ENCODE measurements at places on chromosomes 3 and 15. TPM values are rescaled to one million over a fixed set of nuclear protein-coding genes. Genes with fewer than 3 reads are reported as not detected.

DNA sequence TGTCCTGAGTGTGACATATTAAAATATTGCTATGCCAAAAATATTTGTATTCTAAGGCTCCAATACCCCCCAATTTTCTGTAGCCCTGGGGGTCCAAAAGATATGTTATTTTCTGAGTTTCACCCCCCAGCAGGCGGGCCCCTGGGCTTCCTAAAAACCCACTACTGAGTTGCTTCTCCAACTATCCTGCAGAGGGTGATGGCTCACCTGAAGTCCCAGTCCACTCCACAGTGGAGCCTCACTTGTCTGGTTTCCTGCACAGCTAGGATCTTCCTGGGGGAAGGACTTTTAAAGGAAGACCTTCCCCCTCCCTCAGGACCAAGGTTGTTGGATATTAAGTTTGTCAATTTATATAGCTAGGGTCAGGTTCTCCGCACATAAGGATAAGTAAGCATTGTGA lies 1181.4 kb downstream of the ROBO2 start:
- H3K4me1 ChIP-seq: no peaks in the 10 kb centered on the region
- H3K4me3 ChIP-seq: no peak overlapping the region
- H3K27me3 ChIP-seq: no peaks in the 10 kb centered on the region

GRCh38 chr3:177314897-177315296 lies 117.6 kb upstream of the TBL1XR1 start:
- DNase-seq: no peak
- H3K36me3 ChIP-seq: peaks cover 9% of the 10 kb centered on the region
- H3K27me3 ChIP-seq: no peaks in the 10 kb centered on the region
- peaks cover 14% of the 10 kb centered on the region for H3K4me1 ChIP-seq
- H3K4me3 ChIP-seq: no peak overlapping the region

DNA sequence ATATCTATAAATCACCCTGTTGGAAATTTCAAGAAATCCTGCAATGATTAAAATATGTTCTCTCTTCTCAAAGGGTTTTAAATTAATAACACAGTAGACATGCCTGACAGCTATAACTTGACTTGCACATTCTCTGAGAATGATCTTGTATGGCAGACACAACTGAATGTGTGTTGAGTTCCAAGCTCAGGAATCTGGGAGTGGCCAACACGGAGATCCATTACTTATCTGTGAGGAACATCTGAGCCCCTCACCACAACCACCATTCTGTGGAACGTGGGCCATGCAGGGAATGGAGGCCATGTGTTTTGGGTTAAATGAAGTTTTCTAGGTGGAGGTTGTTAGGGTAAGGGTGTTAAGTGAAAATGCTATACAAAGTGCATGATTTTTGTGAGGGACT lies 105.3 kb upstream of the CHMP2B start:
- DNase-seq: no peak
- no peak overlapping the region for H3K4me3 ChIP-seq
- no peak overlapping the region for H3K27ac ChIP-seq
- no peaks in the 10 kb centered on the region for H3K4me1 ChIP-seq
- H3K36me3 ChIP-seq: no peaks in the 10 kb centered on the region

GRCh38 chr15:93870583-93870982 lies 360.8 kb upstream of the MCTP2 start:
- no peak overlapping the region for H3K4me3 ChIP-seq
- no peaks in the 10 kb centered on the region for H3K36me3 ChIP-seq
- no peaks in the 10 kb centered on the region for H3K4me1 ChIP-seq

DNA sequence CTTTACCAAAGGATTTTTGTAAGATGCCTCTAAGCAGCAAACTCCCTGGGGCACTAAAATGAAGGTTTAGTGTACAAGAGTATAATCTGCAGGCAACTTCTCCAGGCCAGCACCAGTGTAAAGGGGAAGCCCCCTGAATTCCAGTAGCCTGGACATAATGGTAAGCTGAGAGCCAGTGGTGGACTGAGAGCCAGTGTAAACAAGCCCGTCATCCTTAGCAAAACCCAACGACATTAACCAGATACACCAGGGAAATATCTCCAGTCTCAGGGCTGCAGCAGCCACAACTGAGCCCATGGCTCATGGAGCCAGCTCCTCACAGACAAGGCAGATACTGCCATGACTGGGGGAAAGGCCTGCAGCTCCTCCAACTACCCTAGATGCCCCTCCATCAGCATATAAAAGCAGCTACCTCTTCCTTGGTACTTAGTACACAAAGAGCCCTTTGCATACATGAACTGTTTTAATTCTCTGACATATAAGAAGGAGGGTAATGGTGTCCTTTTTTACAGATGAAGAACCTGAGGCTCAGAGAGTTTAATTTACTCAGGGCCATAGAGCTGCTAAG lies 21.7 kb downstream of the PARP16 start:
- DNase-seq: no peak
- H3K36me3 ChIP-seq: peaks cover 19% of the 10 kb centered on the region
- H3K27ac ChIP-seq: no peak overlapping the region

GRCh38 chr15:91104111-91104510 lies 4.1 kb downstream of the SV2B start:
- no peak overlapping the region for H3K4me3 ChIP-seq
- H3K27ac ChIP-seq: no peak overlapping the region
- H3K27me3 ChIP-seq: peaks cover 76% of the 10 kb centered on the region
- peaks cover 21% of the 10 kb centered on the region for H3K4me1 ChIP-seq

- H3K27ac ChIP-seq: peak overlapping the region; percentile 45
- no peaks in the 10 kb centered on the region for H3K27me3 ChIP-seq
- peaks cover 49% of the 10 kb centered on the region for H3K36me3 ChIP-seq
- peaks cover 72% of the 10 kb centered on the region for H3K4me1 ChIP-seq
- peak overlapping the region; percentile 70 for H3K4me3 ChIP-seq
These were observed 6.6 kb downstream of the TIPARP start for GRCh38 chr3:156681002-156681401.

DNA sequence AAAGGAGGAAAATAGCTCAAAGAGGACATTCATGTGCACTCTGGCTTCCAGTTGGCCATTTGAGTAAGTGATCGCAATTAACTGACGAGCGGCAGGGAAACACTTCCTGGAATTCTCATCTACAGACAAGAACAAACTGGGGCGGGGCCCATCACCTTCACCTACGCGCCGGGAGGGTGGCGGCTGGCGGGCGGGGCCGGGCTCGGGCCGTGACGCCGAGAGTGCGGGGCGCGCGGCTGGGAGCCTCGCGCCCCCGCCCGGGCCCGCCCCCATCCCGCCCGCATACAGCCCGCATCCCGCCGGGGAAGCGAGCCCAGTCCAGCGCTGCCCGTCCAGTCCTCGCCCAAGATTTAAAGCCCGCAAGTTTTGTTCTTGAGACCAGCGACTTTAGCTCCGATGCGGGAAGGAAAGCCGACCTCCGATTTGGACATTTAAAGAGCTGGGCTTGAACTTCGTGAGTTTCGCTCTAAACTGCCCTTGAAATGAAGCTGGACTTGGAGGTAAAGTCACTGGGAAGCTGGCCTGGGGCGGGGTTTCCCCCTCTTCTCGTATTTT lies at the start of gene B3GNT5:
Gene B3GNT5 (plus strand): TSS at position 281 of the 555 bp plus-strand sequence. CDS start 16,546 bp downstream, outside the sequence.
- H3K4me1 ChIP-seq: peaks cover 16% of the 10 kb centered on the region
- peaks cover 12% of the 10 kb centered on the region for H3K27me3 ChIP-seq

DNA sequence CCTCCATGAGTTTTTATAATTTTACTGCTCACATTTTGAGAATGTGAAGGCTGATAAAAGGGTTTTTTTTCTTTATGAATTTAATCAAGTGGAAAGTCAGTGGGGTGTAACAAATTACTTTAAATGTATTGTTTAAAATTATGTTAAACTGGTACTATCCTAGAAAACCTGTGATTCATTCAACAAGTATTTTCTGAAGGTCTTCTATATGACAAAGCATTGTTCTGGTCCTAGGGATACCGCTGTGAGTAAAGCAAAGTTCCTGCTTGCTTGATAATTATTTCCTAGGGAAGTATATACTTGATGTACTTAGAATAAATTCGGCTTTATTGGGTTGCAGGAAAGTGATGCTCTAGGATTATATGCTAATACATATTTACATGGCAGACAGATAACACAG lies 152.8 kb upstream of the GOLGA6L4 start:
- no peak overlapping the region for H3K4me3 ChIP-seq
- peaks cover 44% of the 10 kb centered on the region for H3K27me3 ChIP-seq
- no peaks in the 10 kb centered on the region for H3K36me3 ChIP-seq
- peaks cover 10% of the 10 kb centered on the region for H3K4me1 ChIP-seq
- DNase-seq: no peak

DNA sequence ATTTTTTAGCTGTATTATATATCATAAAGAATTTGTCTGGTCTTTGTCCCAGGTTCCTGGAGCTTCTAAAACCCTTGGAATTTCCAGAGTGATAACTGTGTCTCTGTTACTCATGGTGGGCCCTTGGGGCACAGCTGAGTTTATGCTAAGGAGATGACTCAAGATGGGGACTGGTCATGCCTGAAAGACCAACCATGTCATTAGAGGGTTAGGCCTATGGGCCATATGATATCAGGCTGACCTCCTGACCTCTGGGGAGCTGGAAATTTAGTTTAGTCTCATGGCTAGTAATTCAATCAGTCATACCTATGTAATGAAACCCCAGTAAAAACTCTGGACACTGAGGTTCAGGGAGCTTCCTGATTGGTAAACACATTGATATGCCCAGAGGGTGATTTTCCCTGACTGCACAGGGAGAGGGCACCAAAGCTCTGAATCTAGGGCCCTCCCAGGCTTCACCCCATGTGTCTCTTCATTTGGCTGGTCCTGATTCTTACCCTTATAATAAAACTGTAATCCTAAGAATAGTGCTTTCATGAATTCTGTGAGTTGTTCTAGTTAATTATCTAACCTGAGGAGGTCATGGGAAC lies 69.6 kb downstream of the EEFSEC start:
- peaks cover 17% of the 10 kb centered on the region for H3K36me3 ChIP-seq
- H3K4me3 ChIP-seq: no peak overlapping the region
- no peak for DNase-seq
- H3K4me1 ChIP-seq: peaks cover 1% of the 10 kb centered on the region
- H3K27me3 ChIP-seq: no peaks in the 10 kb centered on the region

GRCh38 chr3:138493804-138494606 lies 59.6 kb downstream of the ESYT3 start:
- H3K4me1 ChIP-seq: peaks cover 9% of the 10 kb centered on the region
- H3K4me3 ChIP-seq: no peak overlapping the region
- no peak for DNase-seq
- no peaks in the 10 kb centered on the region for H3K27me3 ChIP-seq
- H3K27ac ChIP-seq: no peak overlapping the region

DNA sequence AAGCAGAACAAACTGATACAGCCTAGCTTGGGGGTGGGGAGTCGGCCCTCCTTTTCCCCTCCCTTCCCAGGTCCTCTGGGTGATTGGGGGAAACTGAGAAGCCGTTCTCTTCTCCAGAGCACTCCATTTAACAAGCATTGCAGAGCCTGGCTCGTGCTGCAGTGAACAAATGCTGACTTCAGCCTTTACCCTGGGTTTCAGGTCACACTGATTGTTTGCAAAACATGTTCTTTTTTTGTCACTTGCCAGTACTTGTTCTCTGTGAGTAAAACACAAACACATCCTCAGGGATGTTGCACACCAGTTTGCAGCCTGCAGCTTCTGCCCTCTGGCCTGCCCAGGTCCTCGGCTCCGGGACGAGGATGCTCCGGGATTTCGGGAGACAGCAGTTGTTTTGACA lies 132.8 kb downstream of the PGPEP1L start:
- peaks cover 22% of the 10 kb centered on the region for H3K4me1 ChIP-seq
- no peaks in the 10 kb centered on the region for H3K27me3 ChIP-seq
- H3K27ac ChIP-seq: no peak overlapping the region
- DNase-seq: no peak

DNA sequence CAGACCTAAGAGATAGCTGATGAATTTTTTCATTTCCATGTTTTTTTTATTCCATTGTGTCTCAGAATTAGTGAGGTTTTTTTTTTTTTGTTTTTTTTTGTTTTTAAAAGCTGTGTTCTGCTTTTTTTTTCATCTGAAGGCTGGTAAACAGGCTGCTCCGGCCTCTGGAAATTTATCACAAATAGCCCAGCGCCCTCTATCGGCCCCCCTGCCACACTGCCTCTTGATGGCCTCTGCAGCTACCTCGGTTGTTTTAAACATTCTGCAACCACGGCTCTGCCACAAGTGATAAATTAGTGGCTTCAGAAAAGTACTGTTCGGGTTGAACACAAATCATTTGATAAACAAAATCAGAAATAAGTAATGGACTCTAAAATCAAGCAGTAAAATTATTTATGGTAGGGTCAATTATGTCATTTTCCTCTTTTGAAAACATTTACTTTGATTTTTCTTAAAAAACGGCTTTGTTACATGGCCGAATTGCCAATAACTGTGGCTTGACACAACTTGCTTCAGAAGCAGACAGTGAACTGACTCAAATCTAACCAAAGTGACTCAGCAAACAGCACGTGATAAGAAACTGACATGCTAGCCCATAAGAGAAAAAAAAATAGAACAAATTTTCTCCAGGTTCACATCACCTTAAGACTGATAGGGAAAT lies 87.8 kb downstream of the RSL24D1 start:
- no peaks in the 10 kb centered on the region for H3K4me1 ChIP-seq
- peaks cover 5% of the 10 kb centered on the region for H3K27me3 ChIP-seq
- no peaks in the 10 kb centered on the region for H3K36me3 ChIP-seq
- H3K27ac ChIP-seq: no peak overlapping the region

DNA sequence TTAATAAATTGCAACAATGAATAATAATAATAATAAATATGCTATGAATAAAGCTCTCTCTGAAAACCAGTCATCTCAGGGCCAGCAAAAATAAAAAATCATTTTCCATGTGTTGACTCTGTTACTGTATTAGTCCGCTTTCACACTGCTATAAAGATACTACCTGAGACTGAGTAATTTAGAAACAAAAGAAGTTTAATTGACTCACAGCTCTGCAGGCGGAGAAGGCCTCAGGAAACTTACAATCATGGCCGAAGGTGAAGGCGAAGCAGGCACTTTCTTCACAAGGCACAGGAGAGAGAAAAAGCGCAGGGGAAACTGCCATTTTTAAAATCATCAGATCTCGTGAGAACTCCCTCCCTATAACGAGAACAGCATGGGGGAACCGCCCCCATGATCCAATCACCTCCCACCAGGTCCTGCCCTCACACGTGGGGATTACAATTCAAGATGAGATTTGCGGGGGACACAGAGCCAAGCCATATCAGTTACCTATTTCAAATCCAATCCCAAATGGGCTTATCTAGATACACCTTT lies 224.1 kb downstream of the IGSF11 start:
- H3K4me1 ChIP-seq: no peaks in the 10 kb centered on the region
- no peaks in the 10 kb centered on the region for H3K36me3 ChIP-seq
- H3K27me3 ChIP-seq: peaks cover 1% of the 10 kb centered on the region

- no peaks in the 10 kb centered on the region for H3K4me1 ChIP-seq
- no peak for DNase-seq
- no peak overlapping the region for H3K27ac ChIP-seq
- no peaks in the 10 kb centered on the region for H3K36me3 ChIP-seq
These were observed 63.9 kb upstream of the BBX start for GRCh38 chr3:107458871-107459270.

GRCh38 chr15:71708051-71708429 lies 102.3 kb upstream of the NR2E3 start:
- DNase-seq: no peak
- no peaks in the 10 kb centered on the region for H3K36me3 ChIP-seq
- peaks cover 9% of the 10 kb centered on the region for H3K27me3 ChIP-seq
- no peak overlapping the region for H3K4me3 ChIP-seq
- no peak overlapping the region for H3K27ac ChIP-seq
- H3K4me1 ChIP-seq: peaks cover 3% of the 10 kb centered on the region

Gene IQCF5
- total RNA-seq: not detected

Gene SERPINI2
- total RNA-seq: not detected

Gene TRPM1
- not detected for total RNA-seq

Gene DUOXA2
- not detected for total RNA-seq

Gene WHAMM
- 6.7 TPM for total RNA-seq

Gene MKRN2OS
- total RNA-seq: not detected

Gene PCLAF
- total RNA-seq: 81.9 TPM

Gene TMEM212
- total RNA-seq: not detected

Gene ROPN1
- not detected for total RNA-seq

Measured in activated CD4-positive, alpha-beta T cell treated with anti-CD3 and anti-CD28 coated beads, Interleukin-2, amount 10 ng/mL, durations not matched to agents 24 days and 14 days (primary cell).